ENCODE measurements at places on chromosomes 1 and 21.
A peak's percentile ranks its signal among the peaks of the same experiment; 100 is the strongest.

DNA sequence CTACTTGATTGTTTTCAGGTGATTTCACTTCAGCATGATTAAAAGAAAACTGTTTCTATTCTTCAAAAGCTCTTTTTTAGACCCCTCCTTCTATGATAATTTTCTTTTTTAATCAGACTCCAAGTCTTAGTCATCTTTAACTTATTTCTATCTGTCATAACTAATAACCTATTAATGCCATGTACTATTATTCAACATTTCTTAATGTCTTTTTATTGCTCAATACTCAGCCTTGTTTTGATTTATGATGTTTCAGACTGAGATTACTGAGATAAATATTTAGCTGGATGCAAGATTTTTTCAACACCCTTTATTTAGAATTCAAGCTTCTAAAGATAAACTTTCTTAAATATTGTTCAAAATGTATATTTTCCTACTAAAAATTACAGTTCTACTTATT, 53.6 kb downstream of the ATP6V1G3 start:
- no peak for DNase-seq

DNA sequence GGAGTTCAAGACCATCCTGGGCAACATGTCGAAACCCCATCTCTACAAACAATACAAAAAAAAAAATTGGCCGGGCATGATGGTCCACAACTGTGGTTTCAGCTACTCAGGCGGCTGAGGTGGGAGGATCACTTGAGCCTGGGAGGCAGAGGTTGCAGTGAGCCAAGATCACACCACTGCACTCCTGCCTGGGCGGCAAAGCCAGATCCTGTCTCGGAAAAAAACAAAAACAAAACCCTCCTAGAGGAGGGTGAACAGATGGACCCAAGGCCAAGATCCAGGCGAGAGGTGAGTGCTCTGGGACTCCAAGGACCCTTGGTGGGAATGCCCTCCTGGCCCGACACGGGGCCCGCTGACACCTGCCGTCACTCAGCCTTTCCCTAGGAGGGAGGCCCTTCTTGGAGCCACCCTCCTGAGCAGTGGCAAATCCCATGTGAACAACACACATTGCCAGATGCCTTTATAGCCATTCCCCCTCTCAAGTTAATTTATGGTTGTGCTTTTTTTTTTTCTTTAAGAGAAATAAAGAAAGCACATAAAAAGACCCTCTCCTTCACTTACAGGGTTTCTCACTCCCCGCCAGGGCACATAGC, 380 bp downstream of the TFF2 start:
- no peak for DNase-seq

- DNase-seq: no peak
Measured at GRCh38 chr21:26795412-26795805, 49.8 kb downstream of the ADAMTS1 start.

GRCh38 chr21:33234635-33235520, 5.1 kb downstream of the IFNAR2 start:
- DNase-seq: no peak

DNA sequence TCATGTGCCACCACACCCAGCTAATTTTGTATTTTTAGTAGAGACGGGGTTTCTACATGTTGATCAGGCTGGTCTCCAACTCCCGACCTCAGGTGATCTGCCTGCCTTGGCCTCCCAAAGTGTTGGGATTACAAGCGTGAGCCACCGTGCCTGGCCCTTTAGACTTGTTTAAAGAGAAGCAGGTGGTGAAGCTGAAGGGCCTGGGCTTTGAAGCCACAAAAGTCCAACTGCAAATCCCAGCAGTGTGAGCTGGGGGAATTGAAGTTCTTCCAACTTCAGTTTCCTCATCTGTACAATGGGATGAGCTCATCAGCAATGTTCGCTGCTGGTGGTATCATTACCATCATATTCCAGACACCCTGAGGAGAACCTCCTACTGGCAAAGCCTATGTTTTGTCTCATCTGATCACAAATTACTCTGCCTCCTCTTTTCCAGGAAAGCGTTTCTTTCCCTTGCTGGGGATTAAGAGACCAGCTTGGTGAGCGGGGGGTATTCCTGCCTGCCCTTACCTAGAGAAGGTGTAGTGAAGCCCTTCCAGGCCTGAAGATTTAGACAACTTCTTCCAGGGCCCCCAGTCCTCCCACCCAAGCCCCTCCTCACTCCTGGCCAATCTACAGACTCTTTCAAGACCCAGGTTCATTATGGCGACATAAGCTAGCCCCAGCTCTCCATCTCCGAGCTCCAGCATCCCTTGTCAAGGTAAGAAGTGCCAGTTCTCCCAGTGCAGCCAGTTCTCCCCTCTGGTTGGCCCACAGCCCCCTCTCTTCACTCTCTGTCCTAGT, 2.4 kb upstream of the SHISA4 start:
- no peak for DNase-seq

GRCh38 chr1:67791686-67792085, 41.6 kb downstream of the GNG12 start:
- no peak for DNase-seq

DNA sequence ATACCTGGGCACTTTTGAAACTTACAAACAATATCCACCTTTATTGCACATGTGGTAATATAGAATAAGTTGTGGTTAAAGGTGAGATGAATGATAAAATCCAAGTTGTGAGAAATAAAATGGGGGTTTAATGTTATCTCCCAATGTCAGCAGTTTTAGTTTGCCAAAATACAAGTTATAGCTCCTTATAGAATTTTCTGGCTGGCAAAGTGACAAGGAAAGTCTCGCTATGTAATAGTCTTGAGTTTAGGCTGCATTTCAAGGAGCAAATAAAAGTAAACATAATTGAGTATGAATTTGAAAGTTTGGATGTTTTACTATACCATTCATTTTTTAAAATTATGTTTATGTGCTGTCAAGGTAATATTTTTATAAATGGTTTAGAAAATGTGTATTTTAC, 15.0 kb upstream of the NEXN start:
- no peak for DNase-seq

DNA sequence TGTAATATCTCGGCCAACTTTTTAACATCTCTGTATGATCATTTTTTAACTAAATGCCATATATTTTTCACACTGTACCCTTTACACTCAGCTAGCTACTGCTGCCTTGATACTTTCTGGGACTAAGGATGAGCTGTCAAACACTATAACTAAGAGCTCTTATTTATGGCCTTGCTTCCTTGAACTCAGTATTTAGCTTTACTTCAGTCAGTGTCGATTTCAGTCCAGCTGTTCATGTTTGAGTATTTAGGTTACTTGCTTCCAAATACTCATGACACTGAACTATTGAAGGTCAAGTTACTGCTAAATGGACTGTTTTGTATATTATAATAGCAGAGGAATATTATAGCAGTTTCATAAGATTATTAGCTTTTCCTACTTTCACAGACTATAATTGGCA, 25.9 kb upstream of the USP25 start:
- no peak for DNase-seq

DNA sequence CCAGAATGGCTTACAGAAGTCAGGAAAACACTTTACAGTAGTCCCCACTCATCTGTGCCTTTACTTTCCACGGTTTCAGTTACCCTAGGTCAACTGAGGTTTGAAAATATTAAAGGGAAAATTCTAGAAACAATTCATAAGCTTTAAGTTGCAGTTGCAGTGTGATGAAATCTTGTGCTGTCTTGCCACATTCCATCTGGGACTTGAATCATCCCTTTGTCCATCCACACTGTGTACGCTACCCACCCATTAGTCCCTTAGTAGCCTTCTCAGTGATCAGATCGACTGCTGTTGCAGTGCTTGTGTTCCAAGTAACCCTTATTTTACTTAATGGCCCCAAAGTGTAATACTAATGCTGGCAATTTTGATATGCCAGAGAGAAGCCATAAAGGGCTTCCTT, 30.5 kb downstream of the ZCCHC17 start:
- no peak for DNase-seq

- DNase-seq: no peak
Measured at GRCh38 chr1:172540635-172541034, 7.7 kb downstream of the SUCO start.

GRCh38 chr1:223785808-223786207, 59.9 kb downstream of the TP53BP2 start:
- no peak for DNase-seq

DNA sequence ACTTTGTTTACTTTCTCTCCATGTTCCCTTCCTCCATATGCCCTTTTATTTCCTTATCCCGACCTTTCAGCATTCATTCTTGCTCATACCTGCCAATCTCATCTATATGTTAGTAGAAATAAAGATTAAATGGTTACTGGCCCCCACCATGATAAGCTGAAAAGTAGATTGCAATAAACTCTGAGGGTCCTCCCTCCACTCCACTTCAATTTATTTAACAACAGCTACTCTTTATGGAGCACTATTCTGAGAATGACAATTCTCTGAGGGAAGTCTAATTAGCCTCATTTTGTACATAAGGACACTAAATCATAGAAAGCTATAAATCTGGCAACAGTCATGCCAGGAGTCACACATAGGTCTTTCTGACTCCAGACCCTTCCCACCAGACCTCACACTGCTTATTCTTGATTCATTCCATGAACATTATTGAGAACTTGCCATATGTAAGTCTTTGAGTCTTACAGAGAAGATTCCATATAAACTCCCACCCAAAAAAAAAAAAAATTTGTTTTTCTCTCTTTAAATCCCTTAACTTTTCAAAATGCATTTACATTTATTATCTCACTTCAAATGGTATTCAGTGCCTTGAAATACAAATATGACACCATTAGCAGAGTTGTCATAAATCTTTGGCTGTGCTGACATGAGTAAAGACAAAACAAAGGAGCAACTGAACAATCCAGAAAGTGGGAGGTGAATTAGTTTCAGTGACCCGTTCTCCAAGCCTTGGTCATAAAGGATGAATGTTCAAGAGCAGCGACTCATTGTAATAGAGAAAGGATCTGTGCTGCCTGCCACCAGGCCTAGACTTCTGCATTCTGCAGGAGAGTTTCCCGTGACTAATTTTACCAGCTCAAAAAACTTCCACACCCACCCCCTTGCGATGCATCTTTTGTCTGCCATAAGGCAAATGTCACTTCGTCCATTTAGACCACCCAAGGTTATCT, 28.5 kb downstream of the PALMD start:
- DNase-seq: no peak

DNA sequence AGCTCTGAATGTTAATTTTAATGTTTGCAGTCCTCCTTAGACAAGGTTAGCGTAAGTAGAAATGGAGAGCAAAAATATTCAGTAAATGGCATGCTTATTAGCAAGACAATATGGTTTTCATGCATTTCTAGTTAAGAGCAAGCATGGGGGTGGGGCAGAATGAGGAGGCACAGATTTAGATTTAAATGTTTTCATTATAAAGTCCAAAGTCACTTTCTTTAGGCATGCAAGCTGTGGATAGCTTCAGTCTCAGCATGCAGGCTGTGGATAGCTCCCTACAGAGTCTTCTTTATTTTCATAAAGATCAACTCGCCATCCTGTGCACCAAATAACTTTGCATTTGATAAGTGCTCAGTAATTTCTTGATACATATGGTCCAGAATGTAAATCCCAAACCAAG, 1294.5 kb upstream of the ADGRL2 start:
- no peak for DNase-seq

DNA sequence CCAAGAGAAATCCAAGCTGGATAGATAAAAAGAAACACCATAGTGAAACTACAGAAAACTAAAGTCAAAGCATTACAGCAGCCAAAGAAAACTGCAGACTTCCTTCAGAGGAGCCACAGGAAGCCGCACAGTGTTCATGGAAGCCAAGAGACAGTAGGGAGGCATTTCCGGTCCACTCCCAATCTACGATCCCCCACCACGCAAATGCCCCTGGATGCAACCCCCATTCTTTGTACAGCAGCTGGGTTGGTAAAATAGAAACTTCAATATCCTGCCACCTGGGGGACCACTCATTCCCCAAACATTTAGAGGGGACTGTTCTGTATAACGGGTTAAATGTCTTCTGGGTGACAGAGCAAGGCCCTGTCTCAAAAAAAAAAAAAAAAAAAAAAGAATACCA, 43.9 kb upstream of the TSPEAR start:
- no peak for DNase-seq

DNA sequence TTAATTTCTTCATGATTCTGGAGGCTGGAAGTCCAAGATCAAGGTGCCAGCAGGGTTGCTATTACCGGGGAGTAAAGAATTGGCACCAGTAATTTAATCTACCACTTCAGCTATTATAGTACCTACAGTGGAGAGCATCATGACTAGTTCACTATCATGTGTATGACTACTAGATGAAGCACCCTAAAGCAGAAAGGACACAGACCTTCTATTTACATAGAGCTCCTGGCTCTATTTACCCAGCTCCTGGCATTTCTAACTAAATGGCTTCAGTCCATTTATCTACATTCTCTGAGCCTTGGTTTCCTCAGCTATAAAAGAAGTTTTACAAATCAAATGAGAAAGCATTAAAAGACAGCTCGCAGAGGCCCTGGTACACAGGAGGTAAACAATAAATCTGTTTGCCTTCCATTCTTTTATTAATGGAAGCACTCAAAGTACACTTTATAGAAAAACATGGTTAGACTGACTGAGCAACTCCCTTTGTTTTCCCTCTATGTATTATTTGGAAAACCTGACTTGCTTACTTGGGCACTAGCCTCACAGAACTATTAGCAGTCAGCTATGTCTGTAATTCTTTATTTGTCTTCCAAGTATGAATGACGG, 203.0 kb downstream of the SLC35F3 start:
- no peak for DNase-seq

GRCh38 chr1:227951624-227952373, 4.1 kb upstream of the WNT9A start:
- DNase-seq: no peak

DNA sequence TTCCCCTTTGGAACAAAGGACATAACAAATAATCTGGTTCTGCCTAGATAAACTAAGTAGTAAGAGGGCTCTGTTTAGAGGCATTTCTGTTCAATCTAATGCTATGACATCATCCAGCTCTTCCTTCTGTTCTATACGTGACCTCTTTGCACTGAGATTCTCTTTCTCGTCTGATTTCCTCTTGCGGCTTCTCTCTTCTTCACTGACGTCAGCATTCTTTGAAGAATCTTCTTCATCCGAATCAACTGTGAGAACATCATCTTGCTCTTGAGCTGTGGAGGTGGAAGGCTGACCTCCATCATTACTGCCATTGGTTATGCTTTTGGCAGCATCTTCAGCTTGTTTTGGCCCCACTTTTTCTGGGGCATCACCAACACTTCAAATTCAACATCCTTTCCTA, 130.4 kb downstream of the HS2ST1 start:
- DNase-seq: peak; percentile 54

- no peak for DNase-seq
Measured at GRCh38 chr1:65165269-65165993, 17.4 kb downstream of the AK4 start.
